ENCODE measurements at places on chromosomes 3 and 15. TPM values are rescaled to one million over a fixed set of nuclear protein-coding genes. Genes with fewer than 3 reads are reported as not detected.
A peak's percentile ranks its signal among the peaks of the same experiment; 100 is the strongest.

DNA sequence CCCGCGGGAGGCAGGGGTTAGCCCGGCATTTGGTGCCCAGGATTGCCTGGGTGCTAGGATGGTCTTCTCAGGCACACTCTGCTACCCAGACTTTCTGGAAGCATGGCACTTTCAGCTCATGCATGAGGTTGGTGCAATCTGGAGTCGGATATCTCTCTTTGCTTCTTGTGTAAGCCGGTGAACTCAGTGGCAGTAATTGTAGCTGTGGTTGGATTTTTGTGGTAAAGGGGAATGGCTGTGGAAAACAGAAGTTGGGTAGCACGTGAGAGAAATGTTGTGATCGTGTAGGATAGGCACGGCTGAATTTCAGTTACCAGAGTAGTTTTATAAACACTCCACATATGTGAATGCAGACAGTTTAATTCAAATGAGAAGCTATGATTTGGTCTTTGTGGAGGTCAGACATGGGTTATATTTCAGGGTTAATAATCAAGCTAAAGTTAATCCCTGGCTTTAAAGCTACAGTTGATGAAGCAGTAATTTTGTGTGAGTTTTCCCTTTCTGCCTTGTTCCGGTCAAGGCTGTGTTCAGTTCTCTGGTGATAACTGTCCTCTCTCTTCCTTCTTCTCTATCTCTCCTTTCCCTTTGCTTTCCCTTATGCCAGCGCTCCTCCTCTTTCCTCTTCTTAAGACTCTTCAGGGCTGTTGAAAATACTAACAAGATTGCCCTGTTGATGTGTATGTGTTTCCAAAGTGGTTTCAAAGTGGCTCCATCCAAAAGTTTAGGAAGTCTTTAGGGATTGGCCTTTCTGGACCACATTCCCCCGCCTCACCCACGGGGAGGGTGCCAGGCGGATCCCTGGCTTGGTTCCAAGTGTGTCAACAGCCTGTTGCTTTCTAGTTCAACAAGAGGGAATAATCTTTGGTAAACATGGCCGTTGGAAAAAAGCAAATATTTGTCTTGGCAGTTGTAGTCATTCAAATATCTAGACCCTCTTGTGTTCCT lies 404.6 kb upstream of the C2CD4B start:
- DNase-seq = no peak

- DNase-seq = peak; percentile 31
Observed at GRCh38 chr3:157467200-157467599, 30.6 kb downstream of the PTX3 start.

- DNase-seq = no peak
Observed at GRCh38 chr3:114355653-114356052, 61.8 kb downstream of the TIGIT start.

- peak; percentile 96 for DNase-seq
Observed at GRCh38 chr3:31981206-31982181, at the start of the genes OSBPL10 and ZNF860. Gene OSBPL10 (minus strand): TSS chr3:31981262. CDS start chr3:31981179, 83 bp downstream. Gene ZNF860 (plus strand): TSS chr3:31981750. CDS start chr3:31989080, 7,330 bp downstream.

COLQ gene
- polyA plus RNA-seq = 7.5 TPM

LYSMD2 gene
- polyA plus RNA-seq = 1.7 TPM

Measured in cardiac muscle cell (in vitro differentiated cells and primary cell).